ENCODE measurements at places on chromosomes 12 and 14.

GRCh38 chr12:31002999-31003398 lies 70.7 kb upstream of the DDX11 start:
- no peak for DNase-seq

GRCh38 chr12:111578971-111579340 lies 20.2 kb downstream of the ATXN2 start:
- DNase-seq, result no peak

GRCh38 chr12:70609739-70610491 lies 27.3 kb downstream of the PTPRB start:
- DNase-seq, result peak; percentile 29

- DNase-seq, result no peak
These were observed 3.1 kb upstream of the RNASE9 start for GRCh38 chr14:20563971-20564370.

DNA sequence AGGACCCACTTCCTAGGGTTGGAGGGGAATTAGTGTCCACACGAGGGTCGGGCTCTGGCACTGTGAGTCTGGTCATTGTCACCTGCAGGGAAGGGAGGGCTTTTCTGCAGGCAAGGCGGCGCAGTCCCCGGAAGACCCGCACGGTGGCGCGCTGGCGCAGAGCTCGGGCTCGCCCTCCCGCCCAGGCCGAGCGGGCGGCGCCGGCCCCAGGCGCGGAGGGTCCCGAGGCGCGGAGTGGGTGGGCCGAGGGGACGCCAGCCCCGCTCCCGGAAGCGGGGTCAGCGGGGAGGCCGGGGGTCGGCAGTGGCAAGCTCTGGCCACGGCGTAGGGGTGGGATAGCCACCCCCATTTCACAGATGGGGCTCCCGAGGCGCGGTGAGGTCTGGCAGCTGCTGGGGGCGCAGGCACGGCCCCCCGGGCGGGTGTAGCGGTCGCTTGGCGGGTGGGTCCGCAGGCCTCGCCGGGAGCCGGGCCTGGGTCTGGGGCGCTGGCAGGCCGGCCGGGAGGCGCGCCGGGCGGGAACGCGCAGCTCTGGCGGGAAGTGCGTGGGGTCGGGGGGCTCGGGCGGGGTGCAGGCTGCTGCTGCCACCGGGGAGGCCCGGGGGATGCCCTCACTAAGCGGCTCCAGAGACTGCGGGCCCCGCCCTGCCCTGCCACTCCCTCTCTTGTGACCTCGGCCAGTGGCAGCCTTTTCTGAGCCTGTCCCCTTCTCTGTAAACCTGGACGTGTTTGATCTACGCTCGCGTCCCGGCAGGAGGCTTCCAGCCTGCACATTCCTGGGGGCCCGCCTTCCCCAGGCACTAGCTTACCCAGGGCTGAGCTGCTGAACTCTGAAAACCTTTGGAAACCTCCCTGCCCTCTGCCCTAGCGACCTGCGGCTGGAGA lies 46.1 kb downstream of the CYP46A1 start:
- DNase-seq, result peak; percentile 39

DNA sequence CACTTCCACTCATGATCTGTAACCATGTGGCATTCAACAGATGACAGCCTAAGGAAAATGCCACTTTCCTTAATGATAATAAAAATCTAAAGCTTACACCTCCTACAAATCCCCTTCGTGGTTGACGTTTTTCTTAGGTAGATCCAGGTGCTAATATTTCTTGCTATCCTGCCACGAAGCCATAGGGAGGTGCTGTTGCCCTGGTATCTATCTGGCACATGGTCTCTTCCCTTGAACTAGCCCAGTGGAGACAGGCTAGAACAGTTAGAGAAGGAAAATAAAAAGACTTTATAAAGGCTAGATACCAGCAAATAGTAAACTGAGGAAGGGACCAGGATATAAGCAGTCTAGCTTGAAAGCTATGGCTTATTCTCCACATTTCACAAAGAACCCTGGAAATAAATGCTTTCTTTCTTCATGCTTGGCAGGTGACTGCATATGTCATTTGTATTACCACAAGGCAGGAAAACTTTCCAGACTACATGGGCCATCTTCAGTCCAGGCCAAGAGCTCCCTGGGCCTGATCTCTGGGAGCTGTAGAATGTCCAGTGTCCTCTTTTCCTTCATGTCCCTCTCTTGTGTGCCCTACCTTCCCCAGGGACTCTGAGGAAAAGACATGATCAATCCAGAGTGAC lies 15.3 kb downstream of the SPIC start:
- no peak for DNase-seq

DNA sequence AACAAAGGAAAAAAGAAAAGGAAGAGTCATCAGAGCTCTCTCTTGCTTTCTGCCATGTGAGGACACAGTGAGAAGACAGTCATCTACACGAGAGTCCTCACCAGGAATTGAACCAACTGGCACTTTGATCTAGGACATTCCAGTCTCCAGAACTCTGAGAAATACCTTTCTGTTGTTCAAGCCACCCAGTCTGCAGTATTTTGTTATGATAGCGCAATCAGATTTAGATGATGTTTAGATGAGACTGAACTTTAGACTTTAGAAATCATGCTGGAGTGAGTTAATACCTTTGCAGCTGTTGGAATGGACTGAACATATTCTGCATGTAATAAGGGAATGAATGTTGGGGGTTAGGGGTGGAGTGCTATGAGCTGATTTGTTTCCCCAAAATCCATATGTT lies 28.1 kb upstream of the RAB21 start:
- DNase-seq, result no peak

DNA sequence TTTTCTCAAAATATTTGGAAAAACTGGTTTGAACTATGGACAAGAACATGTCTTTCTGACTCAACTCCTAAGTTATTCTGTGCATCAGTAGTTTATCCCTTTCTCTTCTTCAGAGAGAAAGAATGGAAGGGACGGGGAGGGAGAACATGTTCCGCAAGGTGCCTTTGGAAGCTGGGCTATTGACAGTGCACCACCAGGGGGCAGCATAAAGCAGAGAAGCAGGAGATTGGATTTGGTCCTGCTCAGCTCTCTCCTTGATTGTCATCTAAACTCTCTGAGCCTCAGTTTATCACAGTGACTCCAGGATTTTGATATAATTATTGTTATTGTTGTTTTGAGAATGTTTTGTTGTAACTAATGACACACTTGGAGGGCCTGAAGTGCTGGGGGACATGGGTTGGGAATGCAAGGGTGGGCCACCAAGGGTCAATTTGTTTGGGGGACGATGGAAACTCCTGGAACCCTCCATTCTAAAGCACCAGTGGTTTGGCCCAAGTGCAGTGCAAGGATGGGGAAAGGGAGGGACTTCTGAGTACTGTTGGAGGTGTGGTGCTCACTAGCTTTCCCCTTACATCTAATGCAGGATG lies 45.3 kb upstream of the ANO6 start:
- peak; percentile 82 for DNase-seq

DNA sequence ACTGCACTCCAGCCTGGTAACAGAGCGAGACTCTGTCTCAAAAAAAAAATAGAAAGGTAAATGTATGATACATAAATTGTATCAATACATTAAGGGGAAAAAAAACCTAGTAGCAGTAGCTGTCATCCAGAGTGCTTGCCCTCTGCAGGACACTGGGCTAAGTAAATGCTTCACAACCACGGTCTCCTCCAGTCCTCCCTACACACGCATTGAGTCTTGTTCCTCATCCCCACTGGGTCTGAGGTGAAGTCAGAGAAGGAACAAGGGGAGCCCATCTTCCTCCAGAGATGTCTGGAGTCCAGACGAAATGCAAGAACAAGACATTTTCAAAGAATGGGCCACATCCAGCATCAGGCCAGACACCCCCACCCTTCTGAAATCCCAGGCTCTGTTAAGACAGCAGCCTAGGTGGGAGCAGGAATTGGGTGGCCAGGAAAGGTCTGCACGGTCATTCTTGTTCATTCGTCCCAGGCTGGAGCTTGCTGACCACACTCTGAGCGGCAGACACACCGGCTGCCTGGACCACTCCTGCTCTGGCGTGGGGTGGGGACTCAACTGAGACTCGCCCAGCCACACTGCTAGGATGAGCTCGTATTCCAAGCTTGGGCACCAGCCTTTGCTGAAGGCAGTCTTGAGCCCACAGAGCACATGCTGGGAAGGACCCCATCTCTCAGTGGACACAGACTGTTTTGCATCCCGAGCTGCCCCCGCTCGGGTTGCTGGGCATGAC lies 45.5 kb downstream of the CHGA start:
- DNase-seq, result no peak

DNA sequence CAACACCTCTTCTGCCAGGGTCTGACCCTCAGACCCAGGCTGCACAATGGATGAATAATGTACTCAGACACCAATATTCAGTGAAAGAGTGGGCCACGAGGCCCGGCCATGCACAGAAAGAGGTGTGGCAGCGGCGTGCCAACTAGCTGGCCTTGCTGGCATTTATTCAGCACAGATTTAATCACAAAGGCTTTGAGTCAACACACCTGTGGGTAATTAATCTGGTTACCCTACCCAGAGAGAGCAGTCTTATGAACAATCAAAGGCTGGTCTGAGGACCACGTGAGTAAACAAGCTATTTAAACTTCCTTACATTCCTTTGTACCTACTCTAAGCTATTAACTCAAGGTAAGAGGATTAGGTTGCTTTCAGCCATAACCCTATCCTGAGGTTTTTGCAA lies 324.8 kb downstream of the C12orf50 start:
- no peak for DNase-seq

DNA sequence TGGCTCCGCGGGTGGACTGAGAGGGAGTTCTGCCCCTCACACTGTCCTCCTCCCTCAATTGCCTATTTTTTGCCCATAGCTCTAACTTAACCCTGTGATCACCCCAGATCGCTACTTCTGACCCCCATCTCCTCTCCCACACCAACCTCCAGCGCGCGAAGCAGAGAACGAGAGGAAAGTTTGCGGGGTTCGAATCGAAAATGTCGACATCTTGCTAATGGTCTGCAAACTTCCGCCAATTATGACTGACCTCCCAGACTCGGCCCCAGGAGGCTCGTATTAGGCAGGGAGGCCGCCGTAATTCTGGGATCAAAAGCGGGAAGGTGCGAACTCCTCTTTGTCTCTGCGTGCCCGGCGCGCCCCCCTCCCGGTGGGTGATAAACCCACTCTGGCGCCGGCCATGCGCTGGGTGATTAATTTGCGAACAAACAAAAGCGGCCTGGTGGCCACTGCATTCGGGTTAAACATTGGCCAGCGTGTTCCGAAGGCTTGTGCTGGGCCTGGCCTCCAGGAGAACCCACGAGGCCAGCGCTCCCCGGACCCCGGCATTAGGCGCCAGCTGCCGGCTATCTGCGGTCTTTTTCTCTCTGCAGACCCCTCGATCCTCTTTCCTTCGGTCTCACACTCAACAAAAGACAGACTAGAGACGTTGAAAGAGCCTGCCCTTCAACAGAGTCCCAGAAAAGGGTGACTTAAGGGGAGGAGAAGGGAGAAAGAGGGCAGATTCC lies 3.0 kb upstream of the TBX3 start:
- no peak for DNase-seq

GRCh38 chr12:24268663-24269186 lies 319.3 kb upstream of the SOX5 start:
- DNase-seq, result no peak

DNA sequence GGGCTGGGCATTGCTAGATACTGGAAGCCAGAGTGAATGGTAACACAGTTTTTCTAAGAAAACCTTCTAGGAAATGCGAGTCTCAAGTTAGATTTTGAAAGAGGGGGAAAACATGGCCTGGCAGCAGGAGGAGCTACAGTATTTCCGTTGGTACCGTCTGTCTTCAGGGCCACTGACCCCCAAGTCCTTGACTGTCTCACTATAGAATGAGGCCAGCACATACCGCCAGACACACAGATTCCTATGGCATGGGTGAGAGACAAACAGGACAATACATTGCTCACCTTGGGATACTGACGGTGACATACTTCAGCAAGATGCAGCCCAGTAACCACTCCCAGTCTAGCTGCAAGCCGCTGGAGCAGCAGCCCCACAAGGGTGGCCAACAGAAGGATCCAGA lies 21.7 kb downstream of the SLC11A2 start:
- no peak for DNase-seq
